ENCODE measurements at places on chromosomes 13 and 19.

DNA sequence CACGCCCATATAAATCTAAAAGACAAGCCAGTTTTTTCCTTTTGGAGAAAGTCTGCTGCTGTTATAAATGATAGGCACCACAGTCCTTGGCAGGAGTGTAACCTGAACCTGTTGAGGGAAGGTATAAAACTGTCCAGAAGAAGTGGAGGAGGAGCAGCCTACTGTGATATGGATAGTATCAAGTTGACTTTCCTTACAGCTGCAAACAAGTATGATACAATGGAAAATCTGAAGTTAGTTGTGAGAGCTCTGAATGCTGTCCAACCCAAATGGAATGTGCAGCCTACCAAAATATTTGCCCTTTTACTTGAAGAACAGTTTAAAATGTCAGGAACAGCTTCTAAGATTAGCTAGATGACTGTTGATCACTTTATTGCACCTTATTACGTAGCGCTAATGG is 399.6 kb downstream of the FGF14 start:
- DNase-seq: no peak

- no peak for DNase-seq
Measured at GRCh38 chr19:20102097-20102496, 24.3 kb downstream of the ZNF90 start.

DNA sequence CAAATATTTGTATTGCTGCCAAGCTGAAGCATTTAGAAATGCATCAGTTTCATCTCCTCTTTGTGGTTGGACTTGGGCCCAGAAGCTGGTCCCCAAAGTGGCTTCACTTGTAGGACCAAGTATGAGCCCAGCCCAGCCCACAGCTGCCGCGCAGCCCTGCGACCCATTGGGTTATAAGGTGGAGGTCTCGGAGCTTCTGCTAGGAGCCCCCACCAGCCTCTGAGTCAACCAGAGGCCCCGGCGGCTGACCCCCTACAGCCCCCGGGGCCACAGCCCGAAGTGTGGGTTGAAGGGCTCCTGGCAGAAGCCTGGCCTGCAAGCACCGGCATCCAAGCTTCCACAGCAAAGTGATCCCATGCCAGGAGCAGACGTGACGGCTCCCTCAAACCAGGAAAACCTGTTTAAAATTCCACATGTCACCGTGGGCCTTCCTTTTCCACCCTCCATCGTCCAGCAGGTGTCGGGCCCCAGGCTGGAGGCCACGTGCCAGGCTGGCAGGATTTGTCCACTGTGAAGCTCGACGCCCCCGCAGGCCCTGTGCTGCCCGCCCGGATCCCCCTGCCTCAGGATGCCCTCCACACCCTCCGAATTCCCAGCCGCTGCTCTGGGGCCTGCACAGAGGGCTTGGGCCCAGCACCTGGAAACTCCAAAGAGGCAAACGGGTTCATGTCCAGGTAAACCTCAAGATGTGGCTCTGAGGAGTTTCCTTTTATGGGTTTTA is 54.7 kb downstream of the C13orf46 start:
- peak; percentile 79 for DNase-seq

- peak; percentile 49 for DNase-seq
Measured at GRCh38 chr19:7349231-7349591, 474 bp downstream of the ARHGEF18 start.
